MM.1S (cell line): ENCODE measurements at places on chromosomes 4 and X.

- DNase-seq, result no peak
These were observed 23.2 kb upstream of the UVSSA start for GRCh38 chr4:1323635-1324442.

DNA sequence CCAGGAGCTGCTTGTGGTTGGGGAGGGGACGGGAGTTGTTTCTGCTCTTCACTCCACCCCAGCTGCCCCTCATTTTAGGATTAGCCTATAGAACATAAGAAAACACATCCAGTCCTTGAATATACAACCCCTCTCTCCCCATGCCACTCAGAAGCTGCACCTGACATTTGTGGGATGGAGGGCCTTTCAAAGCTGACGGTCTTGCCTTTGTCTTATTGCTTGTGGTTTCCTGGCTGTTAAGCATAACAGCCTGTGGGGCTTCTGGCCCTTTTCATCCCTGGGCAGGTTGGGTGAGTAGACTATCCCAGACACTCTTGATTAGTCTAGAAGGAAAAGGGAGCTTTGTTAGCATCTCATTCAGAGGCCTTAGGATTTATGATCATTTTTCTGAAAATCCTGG lies 407.6 kb upstream of the BOD1L1 start:
- peak; percentile 48 for DNase-seq

GRCh38 chr4:141768954-141769353 lies 132.6 kb downstream of the IL15 start:
- DNase-seq, result no peak

DNA sequence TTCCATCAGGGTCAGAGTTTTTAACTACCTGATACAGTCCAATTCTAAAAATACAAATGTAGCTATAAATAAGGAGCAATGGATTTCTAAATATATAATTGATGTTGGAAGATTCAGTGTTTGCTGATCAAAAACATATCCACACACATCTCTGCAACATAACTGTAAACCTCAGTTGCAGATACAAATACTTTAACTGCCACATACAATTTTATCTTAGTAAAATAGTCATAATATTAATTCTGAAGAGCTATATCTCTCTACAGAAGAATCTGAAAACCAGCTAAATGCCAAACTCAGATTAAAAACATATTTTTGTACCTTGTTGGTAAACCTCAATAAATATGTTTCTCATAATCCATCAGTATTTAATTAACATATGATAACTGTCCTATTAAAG lies 674.3 kb upstream of the INTU start:
- no peak for DNase-seq

DNA sequence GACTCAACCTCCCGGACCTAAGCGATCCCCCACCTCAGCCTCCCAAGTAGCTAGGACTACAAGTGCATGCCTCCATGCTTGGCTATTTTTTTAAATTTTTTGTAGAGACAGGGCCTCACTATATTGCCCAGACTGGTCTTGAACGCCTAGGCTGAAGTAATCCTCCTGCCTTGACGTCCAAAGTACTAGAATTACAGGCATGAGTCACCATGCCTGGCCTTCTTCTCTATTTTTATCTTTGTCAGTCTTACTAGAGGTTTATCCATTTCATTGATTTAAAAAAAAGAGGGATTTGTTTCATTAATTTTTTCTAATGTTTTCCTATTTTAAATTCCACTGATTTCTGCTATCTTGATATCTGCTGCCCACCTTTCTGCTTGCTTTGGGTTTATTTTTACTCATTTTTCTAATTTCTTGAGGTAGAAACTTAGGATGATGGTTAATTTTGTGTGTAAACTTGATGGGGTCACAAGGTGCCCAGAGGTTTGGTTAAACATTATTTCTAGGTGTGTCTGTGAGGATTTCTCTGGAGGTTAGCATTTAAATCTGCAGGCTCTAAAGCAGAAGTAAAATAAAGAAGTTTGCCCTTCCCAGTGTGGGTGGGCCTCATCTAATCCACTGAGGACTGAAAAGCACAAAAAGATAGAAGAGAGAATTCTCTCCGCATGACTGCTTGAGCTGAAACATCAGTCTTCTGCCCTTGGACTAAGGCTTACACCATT lies 116.2 kb upstream of the DCLK2 start:
- DNase-seq, result no peak

DNA sequence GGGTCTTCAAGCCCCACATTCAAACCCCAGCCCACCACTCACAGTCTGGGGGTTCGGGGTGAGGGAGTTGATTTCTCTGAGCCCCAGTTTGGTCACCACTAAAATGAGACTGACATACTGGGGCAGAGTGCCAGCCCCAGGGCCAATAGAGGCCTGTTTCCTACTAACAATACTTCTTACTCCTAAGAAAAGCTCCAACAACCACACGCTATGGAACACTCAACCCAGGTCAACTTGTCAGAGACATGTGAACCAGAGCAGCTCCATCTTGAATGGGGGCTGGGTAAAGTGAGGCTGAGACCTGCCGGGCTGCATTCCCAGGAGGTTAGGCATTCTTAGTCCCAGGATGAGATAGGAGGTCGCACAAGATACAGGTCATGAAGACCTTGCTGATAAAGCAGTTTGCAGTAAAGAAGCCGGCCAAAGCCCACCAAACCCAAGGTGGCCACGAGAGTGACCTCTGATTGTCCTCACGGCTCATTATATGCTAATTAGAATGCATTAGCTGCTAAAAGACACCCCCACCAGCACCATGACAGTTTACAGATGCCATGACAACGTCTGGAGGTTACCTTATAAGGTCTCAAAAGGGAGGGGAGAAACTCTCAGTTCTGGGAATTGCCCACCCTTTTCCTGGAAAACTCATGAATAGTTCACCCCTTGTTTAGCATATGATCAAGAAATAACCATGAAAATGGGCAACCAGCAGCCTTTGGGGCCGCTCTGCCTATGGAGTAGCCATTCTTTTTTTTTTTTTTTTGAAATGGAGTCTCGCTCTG lies 26.6 kb upstream of the HTRA3 start:
- DNase-seq, result no peak

GRCh38 chr4:39154009-39154408 lies 28.3 kb upstream of the WDR19 start:
- DNase-seq, result no peak

DNA sequence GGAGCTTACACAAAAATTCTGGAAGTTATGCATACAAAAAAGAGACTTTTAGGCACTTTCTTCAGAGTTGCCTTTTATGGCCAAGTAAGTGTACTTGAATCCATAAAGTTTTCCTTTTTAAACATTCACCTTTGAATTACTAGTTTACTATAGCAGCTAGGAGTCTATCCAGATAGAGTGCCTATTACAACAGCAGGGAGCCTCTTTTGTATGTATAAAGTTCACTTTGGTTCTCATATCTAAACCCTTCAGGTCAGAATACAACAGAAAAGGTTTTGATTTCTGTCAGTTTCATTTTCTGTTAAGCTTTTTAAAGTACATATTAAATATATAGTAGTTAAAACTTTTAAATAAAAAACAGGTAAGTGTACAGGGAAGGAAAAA lies 51.4 kb upstream of the IL13RA1 start:
- no peak for DNase-seq

DNA sequence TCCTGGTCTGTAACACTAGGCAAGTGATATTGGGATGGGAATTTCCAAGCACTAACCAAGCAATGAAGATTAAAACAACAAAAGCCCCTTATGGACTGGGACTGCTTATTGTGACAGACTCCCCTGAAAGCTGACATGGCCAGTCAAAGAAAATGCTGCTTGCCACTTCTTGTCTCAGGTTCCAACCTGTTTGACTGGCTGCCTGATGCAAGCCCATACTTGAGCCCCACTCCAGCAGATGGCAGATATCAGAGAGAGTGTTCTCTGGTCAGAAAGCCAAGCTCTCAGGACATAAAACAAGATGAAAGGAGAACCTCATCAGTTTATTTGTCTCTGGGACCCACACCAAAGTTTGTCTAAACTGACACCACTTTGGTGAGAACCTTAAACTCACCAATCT lies 15.5 kb upstream of the IGBP1 start:
- DNase-seq, result no peak

DNA sequence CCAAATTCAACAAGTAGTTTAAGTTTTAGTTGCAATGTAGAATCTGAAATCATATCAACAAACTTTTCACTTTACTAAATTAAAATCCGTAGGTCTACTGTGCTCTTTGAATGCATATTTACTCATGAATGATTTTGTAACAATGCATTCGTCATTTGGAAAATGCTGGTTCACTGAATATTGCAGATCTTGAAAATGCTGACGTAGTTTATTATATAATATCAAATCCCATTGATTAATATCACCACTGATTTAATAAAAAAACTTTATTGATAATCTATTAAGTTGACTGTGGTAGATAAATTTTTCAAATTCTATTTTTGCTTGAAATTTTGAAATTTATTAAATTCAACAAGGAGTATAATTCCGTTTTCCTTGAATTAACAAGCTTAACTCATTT lies 540.0 kb downstream of the GRID2 start:
- no peak for DNase-seq

DNA sequence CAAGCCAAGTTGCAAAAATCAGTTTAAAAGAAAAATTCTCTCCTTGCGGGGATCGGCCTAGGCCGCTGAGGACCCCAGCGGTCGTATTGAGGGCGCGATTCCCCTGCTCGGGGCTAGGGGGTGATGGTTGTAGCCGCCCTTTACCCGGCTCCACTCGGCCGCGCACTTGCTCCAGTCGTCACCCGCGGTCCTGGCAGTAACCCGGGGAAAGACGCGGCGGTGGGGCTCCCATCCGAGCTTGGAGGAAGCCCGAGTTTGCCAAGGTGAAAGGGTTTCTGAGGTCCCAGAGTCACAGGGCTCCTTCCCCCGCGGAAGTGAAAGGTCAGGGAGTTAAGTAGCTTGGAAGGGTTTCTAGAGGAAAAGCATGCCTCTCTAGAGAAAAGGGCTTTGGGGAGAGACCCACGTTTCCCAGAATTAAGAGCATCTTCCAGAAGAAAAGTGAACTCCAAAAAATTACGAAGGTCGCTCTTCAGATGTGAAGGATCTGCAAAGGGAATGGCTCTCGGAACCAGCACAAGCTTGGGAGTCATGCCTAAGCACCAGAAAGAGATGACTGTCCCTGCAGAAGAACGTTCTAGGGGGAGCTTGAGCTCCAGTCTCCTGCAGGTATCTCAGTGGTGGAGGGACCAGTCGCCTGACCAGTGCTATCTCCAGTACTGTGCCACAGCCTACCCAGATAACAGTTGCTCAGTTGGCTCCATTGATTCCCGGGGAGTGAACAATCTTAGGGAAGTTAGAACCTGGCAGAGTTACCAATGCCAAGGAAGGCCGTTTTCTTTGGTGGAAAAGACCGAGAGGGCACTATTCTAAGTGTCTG lies 875 bp downstream of the LAP3 start:
- DNase-seq, result peak; percentile 35

DNA sequence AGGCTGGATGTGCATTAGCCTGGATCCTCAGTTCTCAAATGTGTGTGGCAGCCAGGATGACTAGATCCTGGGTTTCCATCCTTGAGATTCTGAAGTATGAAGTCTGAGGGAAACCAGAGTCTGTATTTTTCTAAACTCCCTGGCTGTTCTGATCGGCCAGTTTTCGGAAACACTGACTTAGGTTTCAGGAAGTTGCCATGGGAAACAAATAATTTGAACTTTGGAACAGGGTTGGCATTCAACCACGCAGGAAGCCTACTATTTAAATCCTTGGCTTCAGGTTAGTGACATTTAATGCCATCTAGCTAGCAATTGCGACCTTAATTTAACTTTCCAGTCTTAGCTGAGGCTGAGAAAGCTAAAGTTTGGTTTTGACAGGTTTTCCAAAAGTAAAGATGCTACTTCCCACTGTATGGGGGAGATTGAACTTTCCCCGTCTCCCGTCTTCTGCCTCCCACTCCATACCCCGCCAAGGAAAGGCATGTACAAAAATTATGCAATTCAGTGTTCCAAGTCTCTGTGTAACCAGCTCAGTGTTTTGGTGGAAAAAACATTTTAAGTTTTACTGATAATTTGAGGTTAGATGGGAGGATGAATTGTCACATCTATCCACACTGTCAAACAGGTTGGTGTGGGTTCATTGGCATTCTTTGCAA lies 67.6 kb downstream of the PDGFRA start:
- DNase-seq, result no peak

DNA sequence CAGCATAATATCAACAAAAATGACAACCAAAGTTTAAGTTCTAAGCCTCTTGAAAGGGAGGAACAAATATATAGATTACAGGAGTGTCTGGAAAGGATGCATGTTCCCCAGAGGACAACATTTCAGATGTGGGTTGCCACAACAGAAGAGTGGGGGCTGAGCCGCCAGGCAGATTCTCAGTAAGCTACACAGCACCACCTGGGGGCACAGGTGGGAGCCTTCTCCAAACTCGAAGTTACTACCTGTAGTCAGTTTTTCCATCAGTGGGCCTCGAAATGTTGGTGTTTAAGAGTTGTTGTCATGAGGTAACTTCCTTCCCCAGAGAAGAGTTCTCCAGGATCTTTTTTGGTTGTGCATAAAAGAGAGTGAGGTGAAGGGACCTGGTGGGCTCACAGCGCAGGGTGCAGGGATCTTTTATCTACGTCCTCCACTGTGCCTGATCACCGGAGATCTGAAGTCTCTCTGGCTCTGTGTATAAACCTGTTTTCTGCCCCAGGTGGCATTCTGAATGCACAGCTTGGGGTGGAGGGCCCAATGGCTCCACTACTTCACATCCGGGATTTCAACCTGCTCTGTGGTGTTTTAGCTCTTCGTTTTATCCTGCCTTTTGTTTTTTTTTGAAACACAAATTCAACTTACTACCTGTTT lies 58.4 kb upstream of the STS start:
- peak; percentile 27 for DNase-seq

DNA sequence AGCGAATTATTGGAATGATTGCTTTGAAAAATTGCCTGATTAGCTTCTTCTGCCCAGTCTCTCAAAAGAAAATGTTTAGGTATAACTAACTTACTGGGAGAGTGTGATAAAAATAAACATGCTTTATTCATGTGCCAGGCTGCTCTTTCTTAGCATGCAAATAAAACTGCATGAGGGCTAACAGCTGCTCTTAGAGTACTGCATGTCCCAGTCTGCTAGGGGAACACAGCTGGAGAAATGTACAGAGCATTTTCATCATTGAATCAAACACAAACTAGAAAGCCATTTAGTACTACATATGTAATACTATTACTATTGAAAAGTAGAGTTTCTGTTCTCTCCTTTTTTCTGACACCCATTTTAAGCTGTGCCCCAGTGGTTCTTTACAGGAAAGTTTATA lies 726.0 kb downstream of the GRID2 start:
- no peak for DNase-seq

- no peak for DNase-seq
These were observed 96.5 kb downstream of the CHRDL1 start for GRCh38 chrX:110699109-110699508.

- no peak for DNase-seq
These were observed 34.6 kb downstream of the ATXN3L start for GRCh38 chrX:13285229-13285628.

GRCh38 chrX:129769467-129770154 lies 10.1 kb upstream of the SASH3 start:
- peak; percentile 98 for DNase-seq

DNA sequence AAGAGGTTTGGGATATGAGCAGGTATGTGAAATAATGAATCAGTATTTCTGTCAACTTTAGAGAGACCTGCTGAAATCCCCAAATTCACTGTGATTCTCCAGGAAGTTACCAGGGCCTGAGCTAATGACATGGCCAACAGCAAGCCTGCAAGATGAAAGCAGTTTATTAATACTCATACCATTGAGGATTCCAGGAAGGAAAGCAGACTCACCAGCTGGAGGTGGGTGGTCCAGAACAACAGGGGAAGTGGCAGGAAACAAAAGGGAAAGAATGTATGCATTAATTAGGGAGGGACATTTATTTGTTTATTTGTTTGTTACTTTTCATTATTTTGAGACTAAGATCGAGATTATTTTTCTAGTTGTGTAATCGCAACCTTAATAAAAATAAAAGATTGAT lies 196.6 kb upstream of the AGA start:
- DNase-seq, result no peak

GRCh38 chr4:38980903-38981676 lies 51.1 kb downstream of the TMEM156 start:
- DNase-seq, result peak; percentile 51
